ENCODE measurements at places on chromosomes 6 and 20.
A peak's percentile ranks its signal among the peaks of the same experiment; 100 is the strongest.

DNA sequence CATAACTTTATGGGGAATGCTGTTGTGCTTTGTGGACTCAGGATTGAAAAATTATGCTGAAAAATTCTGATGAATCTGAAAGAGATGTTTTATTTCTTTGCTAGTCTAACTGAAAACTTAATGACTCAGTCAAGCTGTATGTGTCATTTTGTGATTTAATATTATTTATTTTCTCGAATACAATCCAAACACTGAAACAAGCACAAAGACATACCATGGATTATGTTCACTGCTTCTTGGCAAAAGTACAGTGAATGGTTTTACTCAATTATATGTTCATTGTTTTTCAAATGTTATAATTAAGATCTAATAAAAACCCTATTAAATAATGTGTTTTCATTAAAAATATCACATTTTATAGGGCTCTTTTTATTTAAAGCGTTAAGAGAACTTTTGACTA, 330.6 kb upstream of the EPHA7 start:
- DNase-seq: no peak

GRCh38 chr20:50191065-50191543, 474 bp downstream of the CEBPB start:
- DNase-seq: peak; percentile 43

- DNase-seq: no peak
These were observed 127.5 kb downstream of the RIN2 start for GRCh38 chr20:19885594-19885938.

- peak; percentile 48 for DNase-seq
These were observed 2.0 kb upstream of the KCNB1 start for GRCh38 chr20:49484180-49485140.

DNA sequence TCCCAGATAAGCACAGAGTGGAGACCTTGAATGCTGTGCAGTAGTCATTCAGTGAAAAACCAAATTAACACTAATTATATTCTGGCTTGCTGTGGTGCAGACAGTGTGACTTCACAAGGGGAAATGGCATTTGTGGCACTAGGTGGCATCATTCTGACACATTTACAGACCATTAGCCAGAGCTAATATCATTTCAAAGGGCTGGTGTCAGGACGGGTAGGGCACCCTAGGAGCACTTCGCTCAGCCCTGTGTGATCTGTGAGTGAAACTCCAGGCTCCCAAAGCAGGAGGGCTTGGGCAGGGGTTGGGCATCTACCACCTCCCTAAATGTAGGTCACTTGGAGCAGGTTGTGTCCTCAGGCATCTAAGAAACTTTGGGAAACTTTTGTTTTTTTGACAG, 555.8 kb downstream of the PKHD1 start:
- no peak for DNase-seq

DNA sequence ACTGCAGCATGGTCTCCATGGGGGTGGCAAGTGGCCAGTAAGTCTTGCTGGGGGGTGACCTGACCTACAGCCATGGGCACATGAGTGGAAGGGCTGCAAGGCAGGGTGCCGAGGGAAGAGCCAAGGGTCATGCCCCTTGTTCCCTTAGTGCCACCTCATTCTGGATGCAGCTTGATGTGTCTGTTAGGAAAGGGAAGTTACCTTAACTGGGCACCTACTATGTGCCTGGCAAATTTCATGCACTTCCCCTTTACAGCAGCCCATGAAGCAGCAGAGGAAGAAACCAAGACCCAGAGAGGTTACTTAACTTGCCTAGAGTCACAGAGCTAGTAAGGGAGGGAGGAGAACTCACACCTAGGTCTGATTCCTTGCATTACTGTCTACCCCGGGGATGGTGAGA, 174.0 kb downstream of the MRPL14 start:
- no peak for DNase-seq

GRCh38 chr6:10692965-10693538, 1.4 kb downstream of the C6orf52 start:
- no peak for DNase-seq

- no peak for DNase-seq
These were observed 128.4 kb upstream of the PLN start for GRCh38 chr6:118419448-118420394.

GRCh38 chr6:75896526-75896925, 147.5 kb downstream of the MYO6 start:
- DNase-seq: no peak

DNA sequence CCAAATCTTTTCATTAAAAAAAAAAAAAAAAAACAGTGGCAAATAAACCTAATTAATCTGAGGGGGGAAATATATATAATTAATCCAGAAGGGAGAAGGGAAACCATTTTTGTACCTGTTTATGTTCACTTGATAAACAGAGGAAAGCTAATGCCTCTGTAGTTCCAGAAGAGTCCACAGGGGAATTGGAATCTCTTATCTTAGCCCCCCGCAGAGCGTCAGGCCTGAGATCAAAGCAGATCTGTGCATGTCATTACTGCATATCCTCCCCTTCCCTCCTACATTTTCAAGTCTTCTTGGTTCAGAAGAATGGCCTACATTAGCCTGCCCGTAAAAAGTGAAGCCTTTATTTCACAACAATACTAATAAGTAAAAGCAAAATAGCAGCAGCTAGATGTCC, 157.2 kb downstream of the PTPRT start:
- DNase-seq: no peak

- DNase-seq: no peak
These were observed 151.1 kb downstream of the TRIM27 start for GRCh38 chr6:28772480-28773381.

GRCh38 chr6:34645627-34646026, 50.9 kb downstream of the ILRUN start:
- no peak for DNase-seq

DNA sequence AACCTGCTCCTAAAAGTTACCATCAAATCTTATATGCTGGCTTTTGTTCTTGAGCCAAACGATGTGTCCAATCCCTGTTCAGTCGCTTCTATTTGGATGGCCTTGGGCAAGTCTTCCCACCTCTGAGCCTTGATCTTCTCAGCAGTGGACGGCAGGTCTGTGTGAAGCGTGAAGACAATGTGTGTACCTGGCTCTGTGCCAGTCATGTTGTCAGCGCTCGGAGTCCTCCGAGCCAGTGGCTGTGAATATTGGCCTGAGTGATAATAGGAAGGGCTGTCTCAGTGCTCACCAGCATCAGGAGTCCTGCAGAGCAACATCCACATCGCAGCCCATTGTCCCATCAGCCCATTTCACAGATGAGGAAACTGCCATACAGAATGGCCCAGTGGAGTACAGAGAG, 219.0 kb downstream of the CDC5L start:
- no peak for DNase-seq

GRCh38 chr20:34231634-34232033, 9.6 kb upstream of the ASIP start:
- DNase-seq: no peak

Data from activated CD4-positive, alpha-beta T cell treated with anti-CD3 and anti-CD28 coated beads, Interleukin-2, amount 50 U/mL, for 1 hour (primary cell).